Left kidney (tissue), 8 donors: ENCODE measurements at places on chromosomes 3 and 15. TPM values are rescaled to one million over a fixed set of nuclear protein-coding genes. Genes with fewer than 3 reads are reported as not detected.

The PPCDC gene
- polyA plus RNA-seq, result 13.3 TPM

- no peak for DNase-seq
Observed at GRCh38 chr3:18401300-18401961, 23.7 kb downstream of the SATB1 start.

DNA sequence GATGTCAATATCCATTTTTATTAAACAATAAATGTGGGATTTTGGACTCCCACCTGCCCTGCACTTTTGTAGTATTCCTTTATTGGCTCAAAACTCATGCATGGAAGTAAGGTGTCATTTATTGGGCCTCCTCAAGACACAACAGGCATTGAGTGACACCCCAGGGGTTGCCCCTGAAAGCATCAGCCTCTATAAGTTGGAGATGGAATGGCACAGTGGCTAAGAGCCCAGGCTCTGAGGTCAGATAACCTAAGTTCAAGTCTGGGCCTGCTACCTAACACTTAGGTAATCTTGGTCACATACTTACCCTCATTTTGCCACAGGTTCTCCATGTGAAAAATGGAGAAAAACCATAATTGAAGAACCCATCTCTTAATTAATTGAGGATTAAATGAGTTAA is 4.6 kb downstream of the CAPN3 start:
- no peak for DNase-seq

The ISL2 gene
- not detected for polyA plus RNA-seq

The EXD1 gene
- 0.07 TPM for polyA plus RNA-seq

The SLC22A13 gene
- polyA plus RNA-seq, result 4.4 TPM

The IL17RC gene
- 38.3 TPM for polyA plus RNA-seq

DNA sequence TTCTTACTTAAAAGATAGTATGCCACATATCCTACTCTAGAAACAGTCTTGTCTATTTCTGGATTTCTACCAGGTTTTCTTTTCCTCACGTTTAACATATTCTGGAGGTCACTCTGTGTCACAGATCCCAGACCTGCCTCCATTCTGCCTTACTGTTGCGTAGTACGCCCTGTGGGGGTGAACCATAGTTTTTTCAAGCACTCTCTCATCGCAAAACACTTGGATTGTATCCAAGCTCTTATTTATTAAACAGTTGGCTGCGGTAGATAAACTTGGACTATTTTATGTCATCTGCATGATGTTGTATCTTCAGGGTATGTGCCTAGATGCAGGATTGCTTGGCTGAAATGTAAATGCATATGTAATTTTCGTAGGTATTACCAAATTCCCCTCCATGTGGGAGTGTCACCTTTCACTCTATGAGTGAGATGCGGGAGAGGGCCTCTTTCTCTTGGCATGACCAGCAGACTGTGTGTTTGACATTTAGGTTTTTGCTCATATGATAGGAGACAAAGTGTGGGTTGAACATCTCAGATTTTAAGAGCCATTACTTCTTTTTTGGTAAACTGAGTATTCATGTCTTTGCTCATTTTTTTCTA is 55.8 kb downstream of the ABTB1 start:
- DNase-seq, result no peak

The DAZL gene
- polyA plus RNA-seq, result not detected

The TNFAIP8L3 gene
- polyA plus RNA-seq, result 2.2 TPM

DNA sequence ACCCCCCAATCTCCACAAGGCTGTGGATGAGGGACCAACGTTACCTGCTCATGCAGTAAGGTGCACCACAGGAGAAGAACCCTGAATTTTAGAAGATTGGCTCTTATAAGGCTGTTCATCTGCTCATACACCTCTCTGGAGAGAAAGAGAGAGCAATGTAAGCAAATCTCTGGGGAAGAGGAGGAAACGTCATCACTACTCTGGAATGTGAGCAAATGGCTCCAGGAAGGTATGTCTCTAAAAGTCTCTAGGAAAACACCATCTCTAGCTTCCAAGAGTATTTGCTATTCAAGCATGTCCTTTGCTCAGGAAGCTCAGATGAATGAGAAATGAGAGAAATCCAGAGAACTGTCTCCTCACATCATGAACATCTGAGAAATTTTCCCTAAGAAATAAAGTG is 235.4 kb downstream of the TBL1XR1 start:
- DNase-seq, result no peak

The NR1I2 gene
- 0.78 TPM for polyA plus RNA-seq

DNA sequence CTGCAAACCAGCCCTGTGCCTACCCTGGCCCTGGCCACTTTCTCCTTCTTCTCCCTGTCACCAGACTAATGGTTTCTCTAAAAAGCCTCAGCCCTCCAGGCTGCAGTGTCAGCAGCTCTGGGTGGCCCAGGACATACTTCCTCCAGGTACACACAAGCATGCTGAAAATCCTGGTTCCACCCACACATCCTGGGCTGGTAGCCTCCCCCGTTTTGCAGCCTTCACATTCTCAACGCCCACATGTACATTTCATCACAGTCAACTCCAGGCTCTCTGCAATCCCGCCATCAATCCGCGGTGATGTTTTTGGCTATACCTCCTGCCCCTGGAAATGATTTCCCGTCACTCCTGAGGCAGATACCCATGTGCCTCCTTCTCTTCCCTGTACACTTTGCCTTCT is 59.4 kb downstream of the MAGEF1 start:
- DNase-seq, result no peak

- DNase-seq, result no peak
Observed at GRCh38 chr3:45477041-45477725, 88.8 kb downstream of the LARS2 start.

DNA sequence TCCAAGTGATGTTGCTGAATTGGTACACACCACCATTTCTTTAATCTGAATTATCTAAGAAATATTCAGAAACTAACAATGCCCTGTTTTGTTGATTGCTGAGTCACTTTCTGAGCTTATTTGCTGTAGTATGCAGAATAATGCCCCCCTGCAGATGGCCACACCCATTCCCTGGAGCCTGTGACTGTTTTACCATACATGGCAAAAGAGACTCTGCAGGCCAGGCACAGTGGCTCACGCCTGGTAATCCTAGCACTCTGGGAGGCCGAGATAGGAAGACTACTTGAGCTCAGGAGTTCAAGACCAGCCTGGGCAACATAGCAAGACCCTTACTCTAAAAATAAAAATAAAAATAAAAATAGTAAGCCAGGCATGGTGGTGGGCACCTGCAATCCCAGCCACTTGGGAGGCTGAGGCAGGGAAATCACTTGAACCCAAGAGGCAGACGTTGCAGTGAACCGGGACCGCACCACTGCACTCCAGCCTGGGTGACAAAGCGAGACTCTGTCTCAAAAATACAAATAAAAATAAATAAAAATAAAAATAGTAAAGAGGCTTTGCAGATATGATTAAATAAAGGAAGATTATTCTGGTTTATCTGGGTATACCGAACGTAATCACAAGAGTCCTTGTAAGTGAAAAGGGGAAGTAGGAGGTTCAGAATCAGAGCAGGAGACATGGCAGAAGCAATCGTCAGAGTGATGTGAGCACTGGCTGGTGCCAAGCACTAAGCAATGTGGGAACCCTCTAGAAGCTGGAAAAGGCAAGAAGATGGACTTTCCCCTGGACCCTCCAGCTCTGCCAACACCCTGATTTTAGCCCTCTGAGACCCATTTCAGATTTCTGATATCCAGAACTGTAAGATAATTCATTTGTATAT is 19.0 kb downstream of the PCYT1A start:
- no peak for DNase-seq

- no peak for DNase-seq
Observed at GRCh38 chr3:42749025-42749752, 23.9 kb downstream of the CCDC13 start.

The CAND2 gene
- polyA plus RNA-seq, result 7.5 TPM

DNA sequence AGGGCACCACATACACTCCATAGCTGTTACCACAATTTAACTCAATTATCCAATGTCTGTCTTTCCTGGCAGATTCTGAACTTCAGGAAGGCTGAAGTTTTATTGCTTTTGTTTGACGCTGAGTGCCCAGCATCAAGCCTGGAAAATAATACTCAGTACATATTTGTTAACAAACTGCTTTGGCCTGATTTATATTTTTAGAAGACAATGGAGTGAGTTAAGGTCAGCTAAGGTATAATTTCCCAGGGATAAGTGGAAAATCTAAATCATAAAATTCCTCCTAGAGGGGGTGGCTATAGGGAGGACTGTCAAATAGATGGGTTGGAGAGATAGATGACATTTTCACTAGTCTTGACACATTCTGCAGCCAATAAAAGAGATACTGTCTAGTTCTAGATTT is 659.4 kb upstream of the ADAMTS9 start:
- no peak for DNase-seq
